Kidney capillary endothelial cell (primary cell): ENCODE measurements at places on chromosomes 6 and 20.

DNA sequence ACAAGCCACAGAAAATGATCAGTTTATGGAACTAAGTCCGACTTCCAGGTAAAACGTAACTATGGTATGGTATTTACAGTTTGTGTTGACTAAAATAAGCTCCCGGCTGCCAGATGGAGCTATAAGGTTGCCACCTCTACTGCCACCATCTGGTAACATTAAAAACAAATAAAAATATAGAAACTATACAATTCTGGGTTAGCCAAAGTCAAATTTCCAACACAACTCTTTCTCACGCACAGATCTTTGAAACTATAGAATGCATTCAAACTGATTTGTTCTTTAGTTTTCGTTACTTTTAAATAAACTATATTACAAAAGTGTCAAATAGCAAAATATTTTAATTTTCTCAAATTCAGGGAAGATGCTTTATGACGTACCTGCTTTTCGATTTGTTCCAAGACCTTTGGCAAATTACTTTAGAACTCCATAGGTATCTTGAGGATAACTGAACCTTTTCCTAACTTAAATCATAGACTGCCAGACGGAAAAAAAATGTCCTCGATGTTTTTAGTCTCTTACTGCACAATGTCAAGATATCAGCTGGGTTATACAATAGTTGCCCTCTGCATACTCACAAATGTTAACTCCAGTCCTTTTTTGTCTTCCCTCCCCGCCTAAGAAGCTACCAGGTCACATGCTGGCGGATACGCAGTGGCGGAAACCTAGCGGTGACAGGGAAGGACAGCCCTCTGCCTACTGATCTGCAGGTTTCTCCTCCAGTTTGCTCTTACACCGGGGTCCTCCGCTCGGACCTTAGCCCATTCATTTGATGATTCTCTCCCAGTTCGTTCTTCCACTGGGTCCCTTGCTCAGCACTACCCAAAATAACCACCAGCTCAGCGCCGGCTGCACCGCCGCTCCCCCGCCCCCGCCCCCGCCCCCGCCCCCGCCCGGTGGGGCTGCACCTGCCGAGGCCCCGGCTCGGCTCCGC is 888 bp downstream of the SLC17A5 start:
- DNase-seq: peak; percentile 61

DNA sequence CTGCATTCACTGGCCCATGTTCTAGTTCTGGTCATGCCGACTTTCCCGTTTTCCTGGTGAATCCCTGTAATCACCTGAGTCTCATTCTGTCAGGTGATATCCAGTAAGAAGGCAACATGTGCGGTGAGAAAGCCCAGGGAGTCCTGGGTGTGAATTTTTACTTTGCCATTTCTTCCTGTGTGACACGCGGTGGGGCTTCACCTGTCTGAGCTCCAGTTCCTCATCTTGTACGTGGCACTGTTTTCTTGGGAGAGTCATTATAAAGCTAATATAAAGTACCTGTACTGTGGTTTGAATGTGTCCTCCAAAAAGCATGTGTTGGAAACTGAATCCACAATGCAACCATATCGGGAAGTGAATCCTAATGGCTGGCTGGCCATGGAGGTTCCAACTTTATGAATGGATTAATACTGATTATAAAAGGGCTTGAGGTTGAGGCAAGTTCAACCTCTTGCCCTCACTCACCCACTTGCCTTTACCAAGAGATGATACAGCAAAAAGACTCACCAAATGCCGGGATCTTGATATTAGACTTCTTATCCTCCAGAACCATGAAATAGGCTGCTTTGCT is 5.1 kb downstream of the HLA-E start:
- DNase-seq: no peak

DNA sequence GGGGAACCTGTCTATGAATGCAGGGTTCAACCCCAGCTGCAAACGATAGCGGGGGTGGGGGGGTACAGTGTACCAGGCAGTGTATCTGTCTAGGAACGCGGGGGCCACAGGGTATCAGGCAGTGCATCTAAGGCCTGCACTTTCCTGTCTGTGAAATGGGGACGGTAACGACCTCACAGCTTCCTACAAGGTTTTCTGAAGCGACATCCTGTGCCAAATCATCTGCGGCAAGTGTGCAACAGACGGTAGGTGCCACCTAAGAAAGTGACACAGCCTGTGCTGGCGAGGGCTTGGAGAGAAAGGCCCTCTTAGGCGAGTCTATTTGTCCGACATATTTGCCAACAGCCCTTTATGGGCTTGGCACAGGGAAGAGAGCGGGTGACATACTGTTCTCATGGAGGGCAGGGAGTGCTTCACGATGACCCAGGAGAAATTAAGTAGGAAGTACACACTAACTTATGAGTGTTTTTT is 3.8 kb downstream of the DIDO1 start:
- DNase-seq: no peak

DNA sequence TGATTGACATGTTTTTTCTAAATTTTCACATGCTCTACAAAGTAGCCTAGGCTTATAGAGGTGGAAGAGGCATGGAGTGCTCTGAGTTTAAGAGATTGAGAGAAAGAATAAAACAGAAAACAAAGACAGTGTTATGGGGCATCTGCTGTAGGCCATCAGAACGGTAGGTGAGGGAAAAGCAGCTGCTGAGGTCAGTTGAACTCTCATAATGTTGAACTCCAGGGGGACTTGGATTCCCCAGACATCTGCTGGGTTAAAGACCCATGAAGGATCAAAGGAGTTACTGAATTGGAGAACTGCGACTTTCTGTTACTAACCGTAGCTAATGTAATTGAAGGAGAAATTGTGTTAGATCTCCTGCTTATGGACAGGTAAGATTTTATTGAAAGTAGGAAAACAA is 333.9 kb downstream of the TFAP2B start:
- no peak for DNase-seq

- peak; percentile 47 for DNase-seq
Observed at GRCh38 chr6:38155621-38156204, 336.2 kb downstream of the ZFAND3 start.

DNA sequence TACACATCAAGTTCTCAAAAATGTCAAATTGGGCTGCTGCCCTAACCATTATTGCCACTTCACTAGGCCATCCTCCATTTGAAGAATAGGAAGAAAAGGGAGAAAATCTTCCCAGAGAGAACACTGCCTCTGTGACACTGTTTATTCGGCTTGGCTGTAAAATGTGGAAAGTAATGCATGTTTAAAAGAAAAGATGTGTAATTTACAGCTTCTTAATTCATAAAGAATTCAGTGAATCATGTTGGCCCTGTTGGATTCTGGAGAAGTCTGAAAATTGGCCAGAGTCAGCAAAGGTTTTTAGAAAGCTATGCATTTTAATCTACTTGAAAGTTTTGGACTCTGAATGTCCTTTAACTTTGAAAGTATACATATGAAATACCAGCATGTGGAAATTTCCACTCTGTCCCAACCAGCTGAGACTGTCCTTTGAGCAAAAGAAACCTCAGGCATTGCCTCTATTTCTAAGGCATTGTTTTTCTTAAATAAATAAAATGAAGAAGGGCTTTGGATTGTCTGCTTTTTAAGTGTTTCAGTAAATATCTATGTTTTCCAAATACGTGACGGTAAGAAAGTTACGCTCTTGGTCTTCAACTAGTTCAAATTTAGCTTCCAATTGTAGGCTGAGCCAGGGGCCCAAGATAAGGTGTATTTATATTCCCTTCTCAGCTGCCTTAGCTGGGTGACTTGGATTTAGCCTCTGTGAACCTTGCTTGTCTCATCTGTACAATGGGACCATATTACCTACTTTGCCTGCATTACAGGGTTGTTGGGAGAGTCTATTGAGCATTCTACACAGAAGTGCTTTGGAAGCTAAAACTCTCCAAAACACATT is 222.2 kb downstream of the UST start:
- no peak for DNase-seq

GRCh38 chr20:1191299-1191698 is 6.5 kb upstream of the TMEM74B start:
- no peak for DNase-seq

DNA sequence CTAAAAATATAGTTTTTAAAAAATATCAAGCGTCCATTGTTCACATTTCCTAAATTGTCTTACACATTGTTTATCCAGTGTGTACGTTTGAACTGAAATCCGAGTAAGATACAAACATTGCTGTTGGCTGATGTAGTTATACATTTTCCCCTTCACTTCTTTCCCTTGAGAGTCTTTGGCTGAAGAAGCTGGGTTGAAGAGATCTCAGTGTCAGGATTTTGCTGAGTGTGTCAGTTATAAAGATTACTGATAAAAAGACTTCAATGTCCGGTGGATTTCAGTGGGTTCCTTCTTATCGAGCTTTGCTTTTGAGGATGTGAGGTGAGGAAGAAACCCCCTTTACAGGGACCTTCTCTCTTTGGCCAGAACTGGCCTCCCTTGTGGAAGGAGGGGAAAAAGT is 20.5 kb downstream of the RFPL4B start:
- DNase-seq: no peak

GRCh38 chr6:158086054-158086503 is 82.0 kb downstream of the SERAC1 start:
- DNase-seq: no peak

DNA sequence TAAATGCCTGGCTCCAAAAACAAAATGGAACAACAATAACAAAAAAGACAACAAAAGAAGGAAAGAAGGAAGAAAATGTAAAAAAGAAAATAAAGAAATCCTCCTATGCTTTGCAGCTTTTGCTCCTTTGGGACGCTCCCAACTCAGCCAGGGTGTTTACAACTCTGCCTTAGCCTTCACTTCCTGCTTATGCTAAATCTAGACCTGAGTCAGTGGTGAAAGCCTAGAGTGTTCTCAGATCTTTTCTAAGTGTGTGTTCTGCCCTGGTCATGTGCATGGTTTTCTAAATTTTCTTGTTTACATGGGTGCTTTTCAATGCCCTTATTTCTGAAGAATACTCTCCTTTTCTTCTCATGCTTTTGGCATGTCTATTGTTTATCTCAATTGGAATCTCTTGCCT is 19.5 kb upstream of the GRM1 start:
- no peak for DNase-seq

- no peak for DNase-seq
Observed at GRCh38 chr20:45017281-45017680, 51.0 kb downstream of the STK4 start.

GRCh38 chr20:39706184-39706663 is 744.1 kb downstream of the DHX35 start:
- DNase-seq: no peak

- peak; percentile 93 for DNase-seq
Observed at GRCh38 chr20:38143646-38144554, 21.2 kb downstream of the TGM2 start.

DNA sequence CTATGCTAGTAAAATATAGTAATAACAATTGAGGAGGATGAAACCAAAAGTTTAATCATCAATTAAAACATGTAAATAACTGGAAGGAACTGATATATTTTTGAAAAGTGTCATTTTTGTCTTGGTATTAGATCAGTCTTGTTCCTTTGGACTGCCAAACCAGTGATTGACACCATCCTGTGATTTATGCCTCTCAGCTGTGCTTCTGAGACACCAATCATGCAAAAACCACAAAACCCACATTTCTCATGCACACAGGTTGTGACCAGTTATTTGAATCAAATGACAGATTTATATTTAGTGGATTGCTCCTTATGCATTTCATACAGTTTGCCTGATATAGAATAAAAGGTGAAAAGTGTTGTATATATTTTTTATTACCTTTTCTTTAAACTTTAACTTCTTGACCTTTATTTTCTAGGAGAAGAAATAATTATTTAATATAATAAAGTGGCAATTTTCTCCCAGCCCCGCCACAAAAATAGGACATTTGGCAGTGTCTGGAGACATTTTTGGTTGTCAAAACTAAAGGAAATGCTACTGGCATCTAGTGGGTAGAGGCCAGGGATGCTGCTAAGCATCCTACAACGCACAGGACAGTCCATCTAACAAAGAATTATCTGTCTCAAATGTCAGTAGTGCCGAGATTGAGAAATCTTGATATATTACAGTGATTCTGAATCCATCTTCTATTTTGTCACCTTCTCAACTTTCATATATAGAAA is 383.6 kb downstream of the BCKDHB start:
- DNase-seq: no peak

- DNase-seq: no peak
Observed at GRCh38 chr6:36636283-36636682, 42.1 kb downstream of the SRSF3 start.

- DNase-seq: no peak
Observed at GRCh38 chr6:24451581-24452388, 37.6 kb downstream of the GPLD1 start.

GRCh38 chr6:1481286-1481685 is 91.9 kb downstream of the FOXF2 start:
- no peak for DNase-seq

- no peak for DNase-seq
Observed at GRCh38 chr6:108707328-108707976, 140.8 kb upstream of the ARMC2 start.

DNA sequence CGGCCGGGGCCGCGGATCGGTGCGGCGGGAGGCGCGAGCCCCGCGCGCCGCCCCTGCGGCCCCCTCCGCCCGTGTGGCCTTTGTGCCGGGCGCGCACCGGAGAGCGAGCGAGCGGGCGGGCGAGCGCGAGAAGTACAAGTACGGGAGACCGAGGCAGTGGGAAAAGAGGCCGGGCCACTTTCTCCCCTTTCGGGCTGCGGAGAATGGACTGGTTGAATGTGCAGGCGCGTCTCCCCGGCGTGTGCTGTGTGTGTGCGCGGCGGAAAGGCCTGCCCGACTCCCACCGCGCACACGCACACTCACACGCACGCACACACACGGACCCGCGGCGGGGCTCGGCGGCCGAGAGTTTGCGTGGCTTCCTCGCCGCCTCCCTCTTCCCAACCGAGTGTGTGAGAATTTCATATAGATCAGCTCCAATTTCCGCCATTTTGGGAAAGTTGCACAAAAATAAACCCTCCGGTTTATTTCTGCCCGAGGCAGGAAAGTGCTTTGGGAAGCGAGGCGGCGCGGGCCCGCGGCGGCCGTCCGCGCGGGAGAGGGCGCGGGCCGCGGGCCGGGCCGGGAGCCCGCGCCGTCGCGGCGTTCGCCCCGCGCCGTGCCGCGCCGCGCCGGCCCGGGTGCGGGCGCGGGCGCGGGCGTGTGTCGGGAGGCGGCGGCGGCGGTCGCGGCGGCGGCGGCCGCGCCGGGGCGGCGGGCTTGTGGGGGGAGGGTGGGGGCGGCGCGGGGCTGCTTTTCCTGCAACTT is 1.1 kb downstream of the L3MBTL3 start:
- peak; percentile 35 for DNase-seq

- DNase-seq: no peak
Observed at GRCh38 chr6:114081730-114082129, 110.8 kb upstream of the HDAC2 start.
